ENCODE measurements at places on chromosomes 2 and 18. TPM values are rescaled to one million over a fixed set of nuclear protein-coding genes. Genes with fewer than 3 reads are reported as not detected.

DNA sequence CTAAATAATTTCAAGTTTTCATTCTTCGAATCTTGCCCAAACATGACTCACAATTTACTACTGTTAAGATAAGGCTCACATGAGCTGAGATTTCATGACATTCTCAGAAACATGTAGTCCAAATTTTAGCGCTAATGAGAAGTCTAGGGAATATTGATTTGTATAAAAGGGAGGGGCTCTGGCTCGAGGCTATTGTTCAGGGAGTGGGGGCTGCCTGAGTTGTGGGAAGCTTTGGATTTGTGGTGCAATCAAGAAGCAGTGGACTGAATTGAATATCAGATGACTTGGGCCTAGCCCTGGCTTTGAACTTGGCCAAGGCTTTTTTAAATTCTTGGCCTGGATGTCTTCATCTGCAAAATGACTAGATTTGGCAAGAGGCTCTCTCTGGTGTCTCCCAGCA is 674.9 kb upstream of the FANCL start:
- no peak for DNase-seq

- DNase-seq, result no peak
These were observed 4.0 kb upstream of the SLC35F5 start for GRCh38 chr2:113760400-113760799.

DNA sequence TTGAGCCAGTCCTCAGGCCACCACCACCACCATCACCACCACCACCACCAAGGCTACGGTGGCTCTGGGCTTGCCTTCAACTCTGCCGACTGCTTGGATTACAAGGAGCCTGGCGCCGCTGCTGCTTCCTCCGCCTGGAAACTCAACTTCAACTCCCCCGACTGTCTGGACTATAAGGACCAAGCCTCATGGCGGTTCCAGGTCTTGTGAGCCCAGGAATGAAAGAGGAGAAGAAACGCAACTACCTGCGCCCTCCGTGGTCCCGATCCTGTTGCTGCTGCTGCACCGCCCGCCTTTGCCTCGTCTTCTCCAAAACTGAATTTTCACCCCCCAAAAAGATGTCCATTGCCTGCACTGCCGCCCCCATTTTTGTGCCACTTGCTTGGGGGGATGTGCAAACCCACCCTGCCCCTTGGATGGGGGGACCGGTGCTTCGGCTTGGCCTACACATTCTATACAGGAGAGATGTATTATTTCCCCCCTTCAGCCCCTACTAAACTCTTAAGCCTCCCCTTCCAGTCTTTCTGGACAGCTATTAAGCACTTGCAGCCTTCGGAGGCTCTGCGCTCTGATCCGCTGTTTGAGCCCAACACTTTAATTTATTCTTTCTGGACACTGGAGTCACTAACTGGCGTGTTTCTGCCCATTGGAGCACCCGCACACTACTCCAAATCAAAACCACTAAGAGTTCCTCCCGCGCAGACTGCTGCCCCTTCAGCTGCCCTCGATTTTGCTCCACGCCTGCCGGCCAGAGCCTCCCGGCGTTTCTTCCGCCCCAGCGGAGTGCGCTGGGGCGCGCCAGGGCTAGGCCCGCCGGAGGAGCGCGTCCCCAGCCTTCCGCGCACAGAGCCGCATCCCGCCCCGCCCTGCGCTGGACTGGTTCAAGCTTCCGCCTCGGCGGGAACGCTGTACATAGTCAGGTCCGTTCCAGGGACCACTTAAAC is 5.7 kb downstream of the OTX1 start:
- no peak for DNase-seq

DNA sequence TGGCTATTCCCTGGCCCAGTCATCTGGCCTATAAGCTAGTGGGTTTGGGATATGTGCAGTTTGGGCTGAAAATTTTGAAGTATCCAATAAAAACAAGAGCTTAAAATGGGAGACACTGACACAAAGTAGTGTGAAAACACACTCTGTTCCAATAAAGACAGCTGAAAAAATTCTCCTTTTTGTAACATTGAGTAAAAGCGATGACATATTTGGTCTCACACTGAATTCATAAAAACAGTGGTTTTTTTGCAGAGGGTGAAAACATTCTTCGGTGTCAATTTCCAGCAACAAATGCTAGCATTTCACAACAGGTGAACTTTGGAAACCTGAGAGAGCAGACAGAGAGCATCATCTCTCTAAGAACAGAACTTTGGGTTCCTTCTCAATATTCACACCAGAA is 142.2 kb downstream of the OSR1 start:
- no peak for DNase-seq

- DNase-seq, result no peak
These were observed 162.0 kb downstream of the RTP5 start for GRCh38 chr2:242031481-242032019.

DNA sequence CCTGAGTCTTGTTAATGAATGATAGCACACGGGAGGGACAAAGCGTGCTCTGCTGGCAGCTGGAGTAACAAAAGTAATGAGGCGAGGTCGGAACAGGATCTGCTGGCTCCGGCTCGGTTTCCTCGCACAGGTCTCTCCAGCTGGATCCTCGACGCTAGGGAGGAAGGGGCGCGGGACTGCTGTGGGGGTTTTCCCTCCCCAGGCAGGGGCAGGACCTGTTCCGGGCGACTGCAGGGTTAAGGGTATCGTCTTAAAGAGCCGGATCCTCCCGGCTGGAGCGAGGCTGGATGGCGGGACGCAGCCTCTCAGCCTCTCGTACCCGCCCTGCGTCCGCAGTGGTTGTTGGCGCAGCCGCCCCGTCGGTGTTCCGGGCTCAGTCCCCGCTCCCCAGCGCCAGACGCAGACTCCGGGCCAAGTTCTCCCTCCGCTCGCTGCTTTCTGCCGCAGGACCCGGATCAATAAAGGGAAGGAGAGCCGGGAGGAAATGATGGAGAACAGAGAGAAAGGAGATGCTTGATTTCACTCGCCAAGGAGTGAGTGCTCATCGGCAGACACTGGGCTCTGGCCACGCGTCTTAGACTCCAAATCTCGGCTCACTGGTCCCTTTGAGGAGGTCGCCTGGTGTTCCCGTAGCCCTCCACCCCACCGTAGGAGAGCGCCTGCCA is 1.1 kb upstream of the LIPG start:
- no peak for DNase-seq

- no peak for DNase-seq
These were observed 4.4 kb downstream of the LIPG start for GRCh38 chr18:49566217-49566770.

GRCh38 chr2:12918835-12919445 is 202.2 kb downstream of the TRIB2 start:
- DNase-seq, result peak; percentile 75

AGXT gene
- total RNA-seq, result not detected

IL36B gene
- not detected for total RNA-seq

BOLL gene
- not detected for total RNA-seq

All from left lung (tissue), 14 donors.